ENCODE measurements at places on chromosomes 4 and X.

DNA sequence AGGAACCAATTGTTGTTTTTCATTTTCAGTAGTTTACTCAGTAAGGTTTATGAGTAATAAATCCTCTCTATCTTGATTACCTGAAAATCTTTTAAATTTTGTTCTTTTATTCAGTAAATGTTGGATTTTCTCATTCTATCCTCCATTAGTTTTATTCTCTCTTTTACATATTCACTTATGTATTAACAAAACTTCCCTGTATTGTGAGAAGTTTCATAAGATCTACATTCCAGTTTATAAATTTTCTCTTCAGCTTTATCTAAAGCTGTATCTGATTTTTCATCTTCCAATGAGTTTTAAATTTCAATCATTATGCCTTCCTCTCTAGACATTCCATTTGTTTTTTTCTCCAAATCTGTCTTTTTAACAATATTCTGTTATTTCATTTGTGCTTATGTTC lies 310.2 kb downstream of the UNC5C start:
- DNase-seq = no peak

DNA sequence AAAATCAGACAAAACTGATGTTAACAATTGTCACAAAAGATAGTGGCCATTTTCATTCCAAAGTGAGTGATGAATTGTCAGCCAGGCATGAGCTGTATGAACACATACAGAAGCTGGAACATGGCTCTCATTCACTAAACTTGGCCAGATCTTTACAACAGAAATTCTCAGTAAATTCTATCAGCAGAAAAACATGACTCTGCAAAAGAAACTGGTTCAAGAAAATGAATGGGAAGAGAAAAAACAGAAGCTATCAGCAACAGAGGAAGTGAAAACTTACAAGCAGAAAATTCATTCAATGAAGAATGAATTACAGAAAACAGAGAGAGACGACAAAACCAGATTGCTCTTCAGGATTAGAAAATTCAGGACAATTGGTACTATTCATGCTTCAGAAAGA lies 249.6 kb downstream of the COL25A1 start:
- no peak for DNase-seq

DNA sequence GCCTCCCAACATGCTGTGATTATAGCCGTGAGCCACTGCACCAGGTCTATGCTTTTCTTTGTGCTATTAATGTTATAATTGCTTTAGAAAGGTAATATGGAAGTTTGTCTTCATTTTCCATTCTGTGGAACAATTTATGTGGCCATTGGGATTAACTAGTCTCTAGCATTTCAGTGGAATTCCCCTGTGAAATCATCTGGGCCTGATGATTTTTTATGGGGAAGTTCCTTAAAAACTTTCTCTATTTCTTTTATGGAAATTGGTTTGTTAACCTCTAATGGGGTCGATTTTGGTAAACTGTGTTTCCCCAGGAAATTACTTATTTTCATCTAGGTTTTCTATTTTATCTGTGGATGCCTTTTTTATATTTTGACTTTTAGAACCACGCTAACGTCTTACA lies 11.3 kb downstream of the TIMP1 start:
- DNase-seq = no peak

GRCh38 chr4:112102875-112103370 lies 42.3 kb upstream of the FAM241A start:
- DNase-seq = no peak

- no peak for DNase-seq
These were observed 1.7 kb upstream of the CNOT6L start for GRCh38 chr4:77820649-77821561.

DNA sequence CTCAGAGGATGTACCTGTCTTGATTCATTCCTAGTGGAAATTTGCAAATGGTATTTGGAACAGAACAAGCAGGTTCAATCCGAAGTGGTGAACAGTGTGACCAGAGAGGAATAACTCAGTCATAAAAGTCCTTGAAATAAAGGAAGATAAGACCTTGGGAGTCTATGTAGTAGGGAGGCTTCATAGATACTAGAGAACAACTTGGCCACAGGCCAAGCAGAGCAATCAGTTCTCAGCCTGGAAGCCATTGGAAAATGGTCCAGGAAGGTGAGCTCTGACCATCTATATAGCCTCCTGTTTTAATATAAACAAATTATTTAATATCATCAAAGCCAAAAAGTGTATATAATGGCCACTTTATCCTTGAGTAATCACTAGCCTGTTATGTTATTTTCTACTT lies 11.3 kb downstream of the TXK start:
- DNase-seq = no peak

- DNase-seq = no peak
These were observed 247.6 kb downstream of the CBLL2 start for GRCh38 chrX:22520128-22520828.

DNA sequence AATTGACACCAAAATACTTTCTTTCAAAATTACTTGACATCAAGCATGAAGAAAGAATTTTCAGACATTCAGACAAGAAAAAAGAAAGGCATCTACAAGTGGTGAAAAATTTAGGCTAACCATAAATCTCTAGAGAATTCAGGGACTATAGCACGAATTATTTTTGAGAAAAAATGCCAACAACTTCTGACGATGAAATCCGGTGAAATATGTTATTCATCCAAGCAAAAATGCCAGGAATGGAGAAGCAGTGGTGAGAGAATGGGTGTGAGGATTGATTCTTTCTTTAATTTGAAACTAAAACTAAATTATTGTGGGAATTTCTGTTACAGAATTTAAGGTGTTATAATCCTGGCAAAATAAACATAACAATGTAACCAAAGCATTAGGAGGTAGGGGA lies 69.4 kb upstream of the SORBS2 start:
- DNase-seq = no peak

- no peak for DNase-seq
These were observed 95.0 kb downstream of the CAMK2D start for GRCh38 chr4:113666386-113667114.

DNA sequence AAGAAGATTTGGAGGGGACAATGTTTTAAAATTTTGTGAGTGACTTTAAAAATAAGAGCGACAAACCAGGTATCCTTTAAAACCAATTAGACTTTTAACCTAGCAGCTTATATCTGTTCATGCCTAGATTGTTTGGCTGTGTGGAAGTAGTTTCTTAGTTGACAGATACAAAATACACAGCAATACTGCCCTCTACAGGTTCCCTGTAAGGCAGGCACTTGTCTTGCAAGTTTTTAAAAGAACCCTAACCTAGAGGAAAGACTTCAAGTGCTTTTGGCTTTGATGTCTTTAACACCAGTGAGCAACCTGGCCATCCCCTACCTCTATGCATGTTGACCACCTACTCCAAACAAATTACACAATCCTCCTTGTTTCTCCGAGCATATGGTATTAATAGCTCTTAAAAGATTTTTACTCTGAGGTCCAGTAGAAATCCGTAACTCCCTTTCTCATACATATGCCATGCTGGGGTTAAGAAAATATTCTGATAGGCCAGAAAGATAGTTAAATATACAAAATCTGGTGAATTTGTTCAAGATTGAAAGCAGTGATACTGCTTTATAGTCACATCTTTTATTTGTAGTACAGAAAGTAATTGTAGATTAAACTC lies 273.0 kb downstream of the ARHGAP24 start:
- peak; percentile 47 for DNase-seq

DNA sequence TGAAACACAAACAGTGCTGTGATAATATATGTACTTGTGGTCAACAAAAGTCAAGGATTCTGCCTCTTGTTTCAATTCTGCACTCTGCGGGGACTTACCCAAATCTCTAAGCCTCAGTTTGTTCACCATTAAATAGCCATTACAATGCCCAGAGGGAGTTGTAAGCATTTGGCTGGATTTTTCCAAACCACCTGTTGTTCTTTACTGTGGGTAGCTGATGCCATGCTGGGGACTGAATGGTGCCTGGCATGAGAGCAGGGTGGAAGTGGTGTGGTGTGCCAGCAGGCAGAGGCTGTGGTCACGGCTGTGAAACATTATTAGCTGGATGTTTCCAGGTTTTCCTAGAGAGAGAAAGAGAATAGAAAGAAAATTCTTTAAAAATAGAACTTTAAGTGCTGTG lies 60.7 kb upstream of the PAK3 start:
- no peak for DNase-seq

GRCh38 chrX:2145692-2146367 lies 354.9 kb downstream of the DHRSX start:
- no peak for DNase-seq

DNA sequence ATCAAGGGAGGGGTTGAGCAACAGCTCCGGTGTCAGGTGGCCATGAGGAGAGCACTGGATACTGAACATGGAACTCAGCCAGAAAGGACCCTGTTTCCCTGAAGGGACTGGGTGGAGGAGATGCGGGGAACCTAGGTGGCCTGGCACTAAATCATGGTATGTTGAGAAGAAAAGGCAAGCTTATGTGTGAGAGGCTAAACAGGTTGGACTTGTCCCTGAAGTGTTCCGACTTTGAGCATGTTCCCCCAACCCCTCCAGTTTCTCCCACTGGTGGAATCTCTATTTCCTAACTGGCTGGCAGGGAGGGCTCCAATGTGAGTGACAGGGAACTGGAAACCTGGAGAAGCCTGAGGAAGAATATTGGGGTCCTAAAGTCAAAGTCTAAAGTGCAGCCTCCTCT lies 69.5 kb downstream of the PLAC1 start:
- no peak for DNase-seq

GRCh38 chrX:124268099-124268498 lies 64.4 kb upstream of the TEX13D start:
- no peak for DNase-seq

DNA sequence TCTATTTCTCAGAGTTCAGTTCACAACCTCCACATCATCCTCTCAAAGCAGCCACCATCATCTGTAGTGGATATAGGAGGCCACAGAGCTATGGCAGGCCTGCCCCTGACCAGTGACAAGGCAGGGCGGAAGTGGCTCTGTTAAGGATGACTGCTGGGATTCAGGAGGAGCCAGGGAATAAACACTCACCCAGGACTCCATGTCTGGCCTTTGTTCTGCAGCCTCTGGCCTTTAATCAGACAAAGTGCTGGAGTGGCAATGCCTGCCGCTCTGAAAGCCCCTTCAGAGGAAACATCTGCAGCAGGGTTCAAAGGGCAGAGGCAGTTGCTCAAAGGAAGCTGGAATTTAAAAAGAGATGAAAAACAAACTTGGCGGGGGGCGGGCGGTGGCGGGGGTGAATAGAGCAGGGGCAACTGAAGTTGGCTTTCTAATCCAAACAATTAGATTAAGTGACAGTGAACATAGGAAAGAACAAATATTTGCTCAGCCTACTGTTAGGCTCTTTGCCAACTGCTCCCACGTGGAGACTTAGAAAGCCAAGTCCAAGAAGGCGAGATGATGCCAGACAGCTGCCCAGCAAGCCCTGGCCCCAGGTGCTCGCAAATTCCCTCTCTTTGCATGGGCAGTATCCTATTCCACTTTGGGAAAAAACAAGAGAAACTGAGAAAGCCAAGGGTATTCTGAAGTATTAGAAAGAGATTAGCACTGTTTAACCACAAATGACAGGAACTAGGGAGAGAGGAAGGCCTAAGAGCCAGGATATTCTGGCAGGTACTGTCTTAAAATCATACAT lies 5.5 kb downstream of the MPP1 start:
- DNase-seq = no peak

Data from NT2/D1 (cell line).